CD14-positive monocyte (primary cell): ENCODE measurements at places on chromosomes 11 and 22.

- DNase-seq, result no peak
These were observed 18.6 kb downstream of the CREB3L1 start for GRCh38 chr11:46296059-46296527.

DNA sequence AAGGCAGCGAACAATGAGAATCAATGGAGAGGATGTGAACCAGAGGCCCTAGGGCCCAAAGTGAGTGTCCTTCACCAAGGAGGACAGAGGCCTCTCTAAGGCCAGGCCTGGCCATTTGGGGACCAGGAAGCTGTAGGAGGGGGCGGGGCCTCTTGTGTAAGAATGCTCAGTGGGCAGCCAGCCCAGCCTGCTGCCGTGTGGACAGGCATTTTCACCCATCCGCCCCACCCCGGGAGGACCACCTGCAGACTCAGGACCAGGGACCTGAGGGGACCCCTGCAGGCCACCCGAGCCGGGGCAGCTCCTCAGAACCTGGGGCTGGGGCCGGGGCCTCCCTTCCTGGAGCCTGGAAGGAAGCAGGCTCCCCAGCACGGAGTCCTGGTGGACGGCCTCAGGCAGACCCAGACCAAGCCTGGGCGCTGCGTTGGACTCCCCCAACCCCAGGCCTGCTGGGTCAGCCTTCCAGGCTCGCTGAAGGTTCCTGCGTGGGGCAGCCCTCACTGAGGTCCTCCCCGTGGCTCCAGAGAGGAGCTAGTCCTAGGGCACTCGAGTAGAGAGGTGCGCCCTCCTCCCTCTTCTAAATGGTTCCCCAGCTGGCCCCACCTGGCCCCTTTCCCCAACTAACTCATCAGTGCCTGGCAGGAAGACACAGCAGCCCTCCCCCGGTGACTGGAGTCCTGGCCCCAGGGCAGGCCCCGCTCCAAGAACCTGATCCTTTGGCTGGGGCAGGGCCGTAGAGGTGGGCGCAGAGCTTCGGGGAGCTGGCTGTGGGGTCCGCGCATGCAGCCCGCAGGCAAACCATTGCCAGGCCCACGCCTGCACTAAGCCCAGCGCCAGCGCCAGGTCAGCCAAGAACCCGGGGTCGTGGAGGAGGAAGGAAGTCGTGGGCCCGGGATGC, 1.5 kb upstream of the TRABD start:
- DNase-seq, result peak; percentile 69

DNA sequence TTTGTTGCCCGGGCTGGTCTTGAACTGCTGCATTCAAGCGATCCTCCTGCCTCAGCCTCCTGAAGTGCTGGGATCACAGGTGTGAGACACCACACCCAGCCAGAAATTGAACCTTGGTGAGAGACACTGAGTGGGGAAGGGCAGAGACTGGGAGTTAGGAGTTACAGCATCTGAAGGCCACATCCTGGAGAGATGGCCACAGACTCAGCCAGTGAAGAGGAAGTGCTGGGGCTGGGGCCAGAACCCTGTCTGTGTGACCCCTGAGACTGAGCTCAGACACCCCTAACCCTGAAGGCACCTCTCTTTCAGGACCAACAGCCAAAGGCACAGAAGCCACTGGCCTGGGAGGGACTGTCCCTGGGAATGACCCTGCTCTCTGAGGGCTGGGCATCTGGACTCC, 33.8 kb downstream of the TXN2 start:
- DNase-seq, result peak; percentile 50

DNA sequence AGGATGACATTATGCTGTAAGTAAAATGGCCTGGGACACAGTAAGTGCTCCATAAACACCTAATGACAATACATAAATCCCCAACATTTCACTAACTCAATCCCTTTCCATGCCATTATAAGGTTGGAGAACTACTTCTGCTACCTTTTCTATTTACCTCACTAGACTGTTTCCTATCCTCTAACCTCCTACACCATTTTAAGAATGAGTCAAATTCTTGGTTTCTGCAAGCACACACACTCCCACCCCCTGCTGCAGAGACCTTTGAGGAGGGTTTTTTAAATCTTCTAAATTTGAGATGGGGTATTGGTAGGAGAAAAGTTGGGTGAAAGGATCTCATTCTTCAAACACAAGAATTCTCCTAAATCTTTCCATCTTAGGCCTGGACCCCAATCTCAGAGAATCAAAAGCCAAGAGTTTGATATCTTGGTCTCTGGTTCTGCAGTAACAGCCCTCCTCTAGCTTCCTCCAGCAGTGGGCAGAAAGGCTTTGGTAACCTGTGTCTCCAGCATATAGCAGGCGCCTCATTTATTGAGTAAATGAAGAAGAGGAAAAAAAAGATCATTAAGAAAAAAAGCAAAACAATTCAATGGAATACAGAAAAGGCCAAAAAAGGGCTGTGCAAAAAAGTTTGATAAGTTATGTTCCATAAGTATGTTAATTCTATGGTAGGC, 42.3 kb downstream of the SYTL2 start:
- DNase-seq, result no peak
